ENCODE measurements at places on chromosomes 5 and 9.

- no peak for DNase-seq
Observed at GRCh38 chr9:86730163-86730928, 217.0 kb downstream of the GAS1 start.

DNA sequence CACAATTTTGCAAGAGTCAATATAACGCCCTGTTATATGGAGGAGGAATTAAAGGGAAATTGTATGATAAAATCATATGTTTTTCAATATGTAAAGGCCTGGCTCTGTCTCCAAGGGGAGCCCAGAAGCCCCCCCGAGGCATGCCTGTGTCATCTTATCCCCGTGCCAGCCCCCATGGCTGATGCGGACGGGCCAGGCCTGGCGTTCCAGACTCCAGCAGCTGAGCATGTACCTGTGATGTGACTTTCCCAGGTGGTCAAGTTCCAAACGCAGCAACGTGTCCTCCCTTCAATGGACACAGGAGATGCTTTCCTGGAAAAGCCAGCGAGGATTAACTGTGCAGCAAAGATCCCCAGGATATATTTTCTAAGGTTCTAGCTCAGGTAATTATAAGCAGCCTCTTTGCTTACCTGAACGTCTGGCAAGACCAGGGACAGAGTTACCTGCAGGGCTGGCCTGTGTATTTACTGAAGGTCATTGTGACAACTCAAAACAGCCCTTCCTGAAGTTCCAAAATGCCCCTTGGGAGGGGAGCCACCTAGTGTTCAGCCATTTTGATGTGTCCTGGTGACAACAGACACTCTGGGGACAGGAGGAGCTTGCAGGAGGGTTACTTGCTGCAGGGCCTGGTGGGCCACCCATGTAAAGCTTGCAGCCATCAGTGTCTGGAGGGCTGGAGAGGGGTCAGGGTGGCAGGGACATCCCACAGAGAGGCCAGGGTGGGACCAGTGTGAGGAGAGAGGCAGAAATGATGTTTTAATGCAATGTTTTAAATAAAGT, 53.3 kb upstream of the RNU6ATAC start:
- no peak for DNase-seq

DNA sequence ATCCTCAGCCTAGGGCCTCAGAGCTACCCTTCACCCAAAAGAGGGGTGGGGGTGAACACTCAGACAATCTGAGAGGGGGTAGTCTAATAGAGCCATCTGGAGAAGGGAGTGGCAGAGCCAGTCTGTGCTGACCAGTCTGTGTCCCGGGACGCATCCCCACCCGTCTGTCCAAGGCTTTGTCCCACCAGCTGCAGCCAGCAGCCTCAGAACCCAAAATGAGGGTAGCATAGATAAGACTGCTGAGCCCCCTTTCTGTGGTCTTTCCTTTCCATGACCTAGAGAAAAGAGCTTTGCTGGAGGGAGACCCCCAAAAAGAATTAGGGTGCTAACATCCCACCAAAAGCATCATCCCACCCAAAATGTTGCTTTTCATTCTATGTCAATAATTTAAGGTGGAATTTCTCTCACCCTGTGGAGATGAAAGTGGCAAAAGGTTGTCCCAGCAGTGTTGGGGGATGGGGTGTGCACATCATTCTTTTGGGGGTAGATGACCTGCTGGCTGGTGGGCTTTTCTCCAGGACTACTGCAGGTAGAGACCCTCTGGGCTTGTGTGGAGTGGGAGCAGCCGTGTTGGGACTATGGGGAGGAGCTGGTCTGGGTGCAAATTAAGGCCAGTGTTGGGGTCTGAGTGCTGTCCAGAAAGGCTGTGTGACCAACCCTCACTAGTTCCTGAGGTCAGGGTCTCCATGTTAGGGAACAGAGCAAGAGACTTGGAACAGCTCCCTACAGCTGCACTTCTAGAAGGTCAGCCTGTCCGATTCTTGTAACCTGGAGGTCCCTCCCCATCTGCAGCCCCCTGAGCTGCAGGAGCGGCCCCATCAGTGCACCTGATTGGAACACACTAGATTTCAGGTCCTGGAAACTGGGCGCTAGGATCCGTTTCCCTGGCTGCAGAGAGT, 19.9 kb downstream of the URM1 start:
- no peak for DNase-seq

DNA sequence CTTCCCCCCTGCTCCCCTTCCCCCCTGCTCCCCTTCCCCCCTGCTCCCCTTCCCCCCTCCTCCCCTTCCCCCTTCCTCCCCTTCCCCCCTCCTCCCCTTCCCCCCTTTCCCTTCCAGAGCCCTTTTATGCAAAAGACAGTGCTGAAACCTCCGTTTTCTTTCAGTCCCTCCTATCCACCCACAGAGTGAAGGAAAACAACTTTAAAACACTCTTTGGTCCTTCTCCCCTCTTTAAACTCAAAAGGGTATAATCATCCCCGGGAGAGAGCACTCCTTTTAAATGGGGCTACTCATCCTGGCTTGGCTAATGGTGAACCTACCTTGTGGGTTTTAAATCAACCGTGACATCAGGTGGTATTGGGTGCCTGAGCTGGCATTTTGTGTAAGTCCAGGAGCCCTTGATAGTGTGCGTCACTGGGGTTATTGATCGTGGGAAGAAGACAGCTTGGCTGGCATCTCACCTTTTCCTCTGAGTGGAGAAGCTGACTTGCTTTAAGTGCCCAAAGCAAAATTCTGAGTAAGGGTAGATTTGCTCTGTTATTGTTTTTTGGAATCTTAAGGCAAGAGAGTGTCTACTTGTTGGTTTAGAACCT, 2.7 kb downstream of the LARP1 start:
- DNase-seq, result no peak

DNA sequence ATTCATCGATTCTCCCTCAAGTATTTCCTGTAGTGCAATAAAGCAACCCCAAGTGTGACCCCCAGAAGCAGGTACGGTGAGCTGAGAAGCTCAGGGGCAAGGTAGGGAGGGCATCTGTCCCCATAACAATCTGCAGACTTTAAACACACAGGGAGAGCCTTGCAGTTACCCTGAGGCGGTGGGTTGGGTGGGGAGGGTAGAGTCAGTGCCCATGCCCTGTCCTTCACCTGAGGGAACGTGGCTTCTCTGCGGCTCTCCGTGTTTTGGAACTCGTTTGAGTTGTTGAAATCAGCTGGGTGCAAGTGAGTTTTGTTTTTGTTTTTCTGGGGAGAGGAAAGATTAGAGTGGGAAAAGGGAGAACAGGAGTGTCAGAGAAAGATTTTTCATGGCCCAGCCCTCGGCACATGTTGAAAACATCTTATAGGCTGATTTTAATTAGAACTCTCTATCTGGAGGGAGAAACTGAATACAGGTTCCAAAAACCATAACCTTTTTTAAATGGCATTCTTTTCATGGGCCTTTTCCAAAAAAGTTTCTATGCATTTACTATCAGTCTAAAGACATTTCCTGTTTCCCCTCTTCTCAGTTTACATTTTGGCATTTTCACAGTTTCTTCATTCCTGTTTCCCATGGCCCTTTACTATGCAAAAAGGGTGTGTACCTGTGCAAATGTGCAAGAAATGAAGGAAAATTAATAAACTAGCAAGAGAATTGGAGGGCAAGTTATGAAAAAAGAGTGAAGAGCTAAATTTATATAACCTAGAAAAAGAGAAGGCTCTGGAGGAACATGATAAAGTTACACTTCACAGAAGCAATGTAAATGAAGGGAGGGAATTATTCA, 266.5 kb upstream of the VLDLR start:
- DNase-seq, result no peak

DNA sequence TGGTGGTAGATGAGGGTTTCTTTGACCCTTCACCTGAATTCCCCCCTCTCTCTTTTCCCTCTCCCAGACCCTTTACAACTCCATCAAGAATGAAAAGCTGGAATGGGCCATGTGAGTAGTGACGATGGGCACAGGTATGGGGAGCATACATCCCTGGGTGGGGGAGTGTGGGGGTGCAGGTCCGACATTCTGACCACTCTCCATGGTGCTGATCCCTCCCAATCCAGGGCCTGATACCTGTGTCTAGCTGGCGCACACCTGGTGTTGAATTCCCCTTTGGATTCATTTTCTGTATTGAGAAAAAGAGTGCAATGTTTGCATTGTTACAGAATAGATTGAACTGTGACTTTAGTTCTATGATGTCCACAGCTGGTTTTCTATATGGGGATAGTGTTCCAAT, 40.0 kb downstream of the PSD2 start:
- peak; percentile 35 for DNase-seq

DNA sequence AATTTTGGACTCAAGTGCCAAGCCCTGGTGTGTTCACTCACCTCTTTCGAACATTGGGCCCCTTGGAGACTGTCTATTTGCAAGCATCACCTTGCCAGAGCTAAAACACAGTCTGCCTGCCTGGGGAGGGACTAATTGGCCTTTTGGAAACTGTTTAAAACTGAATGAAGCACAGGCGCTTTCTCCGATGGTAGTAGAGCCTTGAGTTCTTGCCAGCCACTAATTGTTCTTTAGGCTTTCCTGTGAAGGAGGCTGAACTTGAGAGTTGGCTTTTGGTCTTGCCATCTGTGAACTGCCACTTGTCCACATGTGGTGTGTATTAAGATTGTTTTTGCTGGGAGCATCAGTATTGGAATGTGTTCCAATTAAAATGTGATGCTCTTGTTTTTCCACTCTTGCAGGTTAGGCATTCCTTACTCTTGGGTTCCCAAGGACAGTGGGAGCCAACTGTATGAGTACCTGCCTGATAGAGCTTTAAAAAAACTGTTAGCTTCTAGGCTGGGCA, 26.0 kb downstream of the GARNL3 start:
- DNase-seq, result no peak

- DNase-seq, result no peak
Observed at GRCh38 chr5:143254819-143255218, 148.7 kb downstream of the NR3C1 start.

DNA sequence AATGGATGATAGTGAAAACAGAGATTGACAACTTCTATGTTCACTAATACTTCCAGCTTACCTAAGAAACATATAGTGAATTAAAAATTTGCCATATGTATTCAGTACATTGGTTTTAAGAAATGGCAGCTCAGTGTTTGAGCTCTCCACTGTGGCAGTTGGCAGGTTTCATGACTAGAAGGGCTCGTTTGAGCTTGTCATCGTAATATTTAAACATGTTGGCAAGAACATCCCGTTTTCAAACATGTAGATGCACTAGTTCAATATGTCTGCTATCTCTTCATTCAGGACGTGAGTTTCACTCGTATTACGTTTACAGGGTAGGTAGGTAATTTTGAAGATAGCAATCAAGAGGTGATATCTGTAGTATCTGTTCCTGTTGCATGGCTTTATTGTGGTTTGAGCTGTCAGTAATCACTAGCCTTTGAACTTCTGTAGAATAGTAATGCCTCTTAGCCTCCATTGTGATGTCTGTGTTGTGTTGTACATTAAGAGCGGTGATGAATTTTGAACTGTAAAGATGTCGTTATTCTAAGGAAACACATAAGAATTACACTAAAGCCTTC, 74.8 kb downstream of the NLN start:
- no peak for DNase-seq
